ENCODE measurements at places on chromosomes 3 and 15.

- DNase-seq, result no peak
Observed at GRCh38 chr15:31840849-31841476, 189.4 kb upstream of the CHRNA7 start.

GRCh38 chr3:188236271-188236670, 82.3 kb downstream of the LPP start:
- DNase-seq, result peak; percentile 17

DNA sequence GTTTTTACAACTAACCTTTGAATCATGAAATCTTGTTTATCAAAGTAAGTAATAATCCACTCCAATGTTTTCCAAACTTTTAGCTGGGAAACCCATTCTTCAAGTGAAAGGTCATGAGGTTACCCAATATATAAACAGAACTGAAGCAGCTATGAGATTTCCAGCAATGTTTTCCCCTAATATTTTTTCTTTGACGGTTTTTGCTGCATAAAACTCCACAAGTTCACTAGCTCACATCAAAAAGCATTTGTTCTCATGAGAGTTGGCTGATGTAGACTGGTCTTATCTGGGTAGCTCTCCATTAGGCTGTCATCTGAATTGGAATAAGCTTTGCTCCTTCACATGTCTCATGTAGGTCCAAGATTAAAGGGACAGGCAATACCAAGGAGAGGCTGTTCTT, 241.2 kb upstream of the LRRC3B start:
- no peak for DNase-seq

- no peak for DNase-seq
Observed at GRCh38 chr3:128709038-128709437, 16.9 kb upstream of the RAB7A start.

DNA sequence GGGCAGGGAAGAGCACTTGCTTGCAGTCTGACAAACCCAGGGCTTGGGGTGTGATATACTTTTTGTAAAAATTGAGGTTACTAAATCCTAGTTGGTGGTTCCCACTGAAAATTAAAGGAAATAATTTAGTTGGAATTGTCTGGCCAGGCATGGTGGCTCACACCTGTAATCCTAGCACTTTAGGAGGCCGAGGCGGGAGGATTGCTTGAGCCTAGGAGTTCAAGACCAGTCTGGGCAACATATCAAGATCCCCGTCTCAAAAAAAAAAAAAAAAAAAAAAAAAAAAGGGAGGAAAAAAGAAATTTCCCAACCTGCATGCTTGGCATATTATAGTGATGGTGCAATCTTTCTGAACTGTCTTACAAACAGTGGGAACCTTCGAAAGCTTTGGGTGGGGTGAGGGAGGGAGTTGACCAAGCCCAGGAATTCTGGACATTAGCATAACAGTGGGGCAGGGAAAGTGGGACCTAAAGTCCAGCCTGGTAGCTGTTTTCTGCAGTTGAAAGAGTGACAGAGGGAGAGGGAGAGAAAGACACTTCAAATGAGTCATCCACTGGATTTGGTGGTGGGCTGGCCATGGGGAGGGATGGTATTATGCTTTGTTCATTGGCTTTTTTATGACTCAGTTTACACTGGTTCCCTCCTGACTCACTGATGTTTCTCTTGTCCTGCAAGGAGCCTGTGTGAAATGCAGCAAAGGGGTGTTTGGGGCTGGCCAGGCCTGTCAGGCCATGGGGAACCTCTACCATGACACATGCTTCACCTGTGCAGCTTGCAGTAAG, 41.1 kb downstream of the LIMD1 start:
- no peak for DNase-seq

DNA sequence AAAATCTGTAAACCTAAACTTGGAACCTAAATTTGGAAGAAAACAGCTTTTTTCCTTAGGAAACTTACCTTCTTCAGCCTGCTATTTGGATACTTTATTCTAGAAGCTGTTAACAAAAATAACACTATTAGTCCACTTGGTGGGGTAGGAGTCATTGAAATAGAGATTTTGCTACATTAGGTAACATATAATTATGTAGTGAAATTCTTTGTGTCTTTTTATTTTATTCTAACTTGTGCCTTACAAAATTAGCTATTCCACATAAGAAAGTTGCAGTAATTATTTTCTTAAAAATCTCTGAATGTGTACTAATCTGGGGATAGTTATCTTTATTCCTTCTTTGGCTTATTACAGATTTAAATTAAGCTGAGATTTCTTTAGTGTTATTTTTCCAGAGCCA, 360.4 kb upstream of the ROBO2 start:
- DNase-seq, result no peak

DNA sequence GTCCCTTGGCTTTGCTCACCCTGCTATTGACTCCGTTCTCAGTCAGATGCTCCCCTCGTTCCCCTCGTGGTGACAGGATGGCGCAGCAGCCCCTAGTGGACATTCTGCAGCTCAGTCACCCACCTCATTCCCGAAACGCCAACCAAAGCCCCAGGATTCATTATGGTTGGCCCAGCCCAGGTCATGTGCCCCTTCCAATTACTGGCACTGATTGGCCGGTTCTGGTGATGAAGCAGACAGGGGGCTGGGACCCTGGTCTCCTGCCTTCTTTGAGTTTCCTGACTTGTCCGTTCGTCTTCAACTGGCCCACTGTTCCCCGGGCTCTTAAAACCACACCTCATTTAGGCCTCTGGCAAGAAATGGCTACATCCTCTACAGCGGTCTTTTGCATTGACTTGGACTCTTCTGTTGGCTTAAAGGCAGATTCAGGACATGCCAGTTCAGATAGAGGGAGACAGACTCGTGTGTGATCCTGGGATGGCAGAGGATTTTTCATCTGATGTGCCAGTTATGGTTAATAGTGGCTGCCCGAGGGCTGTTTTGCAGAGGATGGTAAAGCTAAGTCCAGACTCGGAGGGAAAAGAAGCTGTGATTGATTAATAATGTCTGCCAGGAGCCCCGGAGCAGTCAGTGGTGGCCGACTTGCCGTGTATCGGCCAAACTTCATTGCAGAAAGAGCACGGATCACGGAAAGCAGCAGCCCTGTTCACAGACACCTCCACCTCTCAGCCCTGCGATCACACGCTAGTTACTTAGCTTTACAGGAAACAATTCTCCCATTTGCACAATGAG, 37.8 kb downstream of the LSM3 start:
- no peak for DNase-seq

GRCh38 chr3:10437995-10438901, 67.1 kb downstream of the ATP2B2 start:
- DNase-seq, result no peak

GRCh38 chr3:185552358-185552877, at the start of gene LIPH:
Gene LIPH, minus strand, starts transcription at chr3:185552588. Its CDS starts 117 bp downstream, at chr3:185552471.
- DNase-seq, result peak; percentile 53

- no peak for DNase-seq
Observed at GRCh38 chr3:187042346-187042745, 97.0 kb downstream of the RPL39L start.
